ENCODE measurements at places on chromosomes 2 and 18.

- DNase-seq, result no peak
These were observed 8.0 kb downstream of the SP100 start for GRCh38 chr2:230423851-230424458.

- no peak for DNase-seq
These were observed 73.6 kb upstream of the CYP1B1 start for GRCh38 chr2:38149531-38149930.

DNA sequence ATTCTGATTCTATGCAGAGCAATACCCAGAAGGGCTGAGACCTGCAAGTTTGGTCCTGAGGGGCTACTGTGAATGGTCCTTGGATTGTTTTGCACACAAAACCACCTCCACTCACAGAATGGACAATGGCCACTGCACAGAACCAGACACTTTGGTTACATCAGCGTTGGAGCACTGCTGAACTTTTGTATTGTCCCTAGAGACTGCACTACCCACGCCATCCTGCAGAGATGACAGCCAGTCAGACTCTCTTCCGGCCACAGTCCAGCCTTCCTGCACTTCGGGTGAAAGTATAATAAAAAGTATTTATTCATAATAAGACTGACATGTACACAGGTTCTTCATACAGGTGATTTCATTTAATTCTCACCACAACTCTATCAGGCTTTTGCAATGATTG, 35.7 kb downstream of the CELF4 start:
- no peak for DNase-seq

DNA sequence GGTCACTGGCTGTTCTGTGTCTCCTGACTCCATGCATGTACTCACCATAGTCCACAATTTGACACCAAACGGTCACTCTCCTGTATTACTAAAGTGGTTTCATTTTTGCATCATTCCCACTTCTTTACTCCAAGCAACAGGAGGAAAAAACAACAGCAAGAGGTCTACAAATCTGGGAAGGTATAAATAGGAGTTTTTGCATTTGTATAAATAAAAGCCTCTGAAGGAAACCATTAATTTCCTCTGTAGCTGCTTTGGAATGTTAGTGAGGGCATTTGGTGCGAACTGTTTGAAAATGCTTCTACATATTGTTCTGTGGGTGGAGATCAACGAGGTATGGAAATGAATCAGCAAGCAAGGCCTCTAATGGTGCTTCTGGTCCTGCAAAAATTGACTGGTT, 148.5 kb upstream of the DLX2 start:
- no peak for DNase-seq

GRCh38 chr18:59311631-59312030, 6.8 kb downstream of the CPLX4 start:
- DNase-seq, result no peak

DNA sequence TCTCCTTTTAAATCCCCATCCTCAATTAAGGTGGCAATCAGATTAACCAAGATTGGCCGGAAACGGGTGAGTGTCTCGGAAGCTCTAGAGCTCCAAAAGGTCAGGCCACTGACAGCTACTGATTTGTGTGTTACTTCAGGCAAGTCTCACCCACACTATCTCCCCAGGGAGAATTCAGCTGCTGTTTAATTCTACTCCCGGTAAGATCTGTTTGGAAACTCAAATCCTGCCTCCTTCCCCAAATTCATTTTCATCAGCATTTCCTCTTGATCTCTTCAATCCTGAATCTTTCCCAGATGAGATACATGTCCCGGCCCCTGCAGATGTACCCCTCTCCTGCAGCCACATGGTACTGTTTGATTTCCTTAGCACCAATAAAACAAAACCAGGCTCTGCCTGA, 34.9 kb downstream of the EFR3B start:
- no peak for DNase-seq

DNA sequence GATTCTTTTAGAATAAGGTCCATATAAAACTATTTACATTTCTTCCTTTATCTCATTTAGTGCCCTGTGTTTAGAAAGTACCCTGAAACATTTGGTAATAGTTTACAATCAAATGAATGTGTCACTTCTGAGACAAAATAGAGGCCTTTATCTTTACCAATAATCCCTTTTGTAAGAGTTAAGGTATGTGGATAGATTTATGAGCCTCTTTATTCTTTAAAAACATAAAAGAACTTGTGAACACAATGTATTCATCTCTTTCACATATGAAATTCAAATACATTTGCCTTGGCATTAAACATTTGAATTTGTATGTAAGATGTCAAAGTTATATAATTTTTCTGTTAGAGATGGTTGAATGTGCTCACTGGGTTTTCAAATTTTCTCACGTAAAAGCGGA, 180.5 kb upstream of the CWC22 start:
- DNase-seq, result no peak

DNA sequence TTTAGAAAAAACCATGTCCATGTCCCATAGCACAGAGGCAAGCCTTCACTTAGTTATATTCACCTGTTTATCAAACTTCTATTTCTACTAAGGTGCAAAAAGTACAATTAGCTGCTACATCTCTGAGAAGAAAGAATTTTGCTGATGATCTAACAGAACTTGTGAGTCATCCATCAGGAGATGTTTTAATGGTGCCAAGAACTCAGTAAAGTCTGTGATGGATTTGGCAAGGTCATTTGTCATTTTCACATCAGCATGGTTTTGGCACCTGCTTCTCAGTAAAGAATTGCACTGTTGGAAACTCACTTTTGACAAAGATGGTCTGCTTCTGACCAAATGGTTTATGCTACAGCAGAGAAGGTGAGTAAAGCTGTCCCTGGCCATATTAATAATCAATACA, 195.7 kb upstream of the TMEFF2 start:
- no peak for DNase-seq

DNA sequence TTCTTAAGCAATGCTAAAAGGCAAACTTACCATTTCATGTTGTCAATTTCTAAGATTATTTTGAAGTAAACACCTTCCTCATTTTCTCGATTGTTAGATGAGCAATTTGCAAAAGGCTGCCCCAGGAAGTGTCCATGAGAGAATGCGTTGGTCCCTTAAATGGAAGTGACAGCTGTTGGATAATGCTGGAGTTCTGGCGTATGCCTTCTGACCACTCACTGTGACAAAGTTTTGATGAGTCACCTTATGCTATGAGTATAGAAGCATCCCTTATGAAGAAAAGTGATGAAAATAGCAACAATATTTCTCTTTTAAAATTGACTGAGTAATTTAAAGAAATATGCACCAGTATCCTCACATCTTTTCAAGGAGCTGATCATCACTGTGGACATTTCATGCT, 1497.5 kb downstream of the DPP10 start:
- DNase-seq, result no peak

DNA sequence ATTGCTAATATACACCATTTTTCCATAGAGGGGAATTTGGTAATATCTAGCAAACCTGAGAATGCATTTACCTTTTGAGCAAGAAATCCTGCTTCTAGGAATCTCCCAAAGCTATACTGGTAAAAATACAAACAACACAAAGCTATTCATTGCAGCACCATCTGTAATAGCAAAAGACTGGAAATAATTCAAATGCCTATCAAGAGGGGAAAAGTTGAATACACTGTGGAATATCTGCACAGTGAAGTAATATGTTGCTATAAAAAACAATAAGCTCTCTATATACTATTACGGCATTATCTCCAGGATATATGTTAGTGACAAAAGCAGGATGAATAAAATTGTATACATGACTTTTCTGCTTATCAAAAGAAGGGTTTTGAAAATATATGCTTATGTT, 112.3 kb upstream of the CHAC2 start:
- DNase-seq, result no peak

- DNase-seq, result no peak
These were observed 490.8 kb upstream of the PIK3C3 start for GRCh38 chr18:41464278-41464677.

- DNase-seq, result no peak
These were observed 42.4 kb downstream of the MEIS1 start for GRCh38 chr2:66477135-66477842.

DNA sequence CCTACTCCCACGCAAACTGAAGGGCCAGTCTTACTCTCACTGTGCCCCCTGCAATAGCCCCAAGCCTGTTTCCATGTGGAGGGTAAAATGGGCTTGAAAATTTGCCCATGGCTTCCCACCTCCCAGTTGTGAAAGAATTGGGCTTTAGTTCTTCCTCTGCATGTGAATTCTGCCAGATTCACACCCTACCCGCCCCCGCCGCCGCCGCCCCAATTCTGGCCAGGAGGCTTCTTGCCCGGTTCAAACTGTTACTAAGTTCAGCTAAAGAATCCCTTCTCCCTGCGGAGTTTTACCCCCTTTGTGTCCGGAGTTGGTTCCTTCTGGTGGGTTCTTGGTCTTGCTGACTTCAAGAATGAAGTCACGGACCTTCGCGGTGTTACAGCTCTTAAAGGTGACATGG, 25.5 kb upstream of the SAP130 start:
- no peak for DNase-seq

- DNase-seq, result no peak
These were observed 545.4 kb upstream of the ZEB2 start for GRCh38 chr2:145065342-145065741.

- no peak for DNase-seq
These were observed 633.5 kb downstream of the DCDC2C start for GRCh38 chr2:4336864-4337263.

DNA sequence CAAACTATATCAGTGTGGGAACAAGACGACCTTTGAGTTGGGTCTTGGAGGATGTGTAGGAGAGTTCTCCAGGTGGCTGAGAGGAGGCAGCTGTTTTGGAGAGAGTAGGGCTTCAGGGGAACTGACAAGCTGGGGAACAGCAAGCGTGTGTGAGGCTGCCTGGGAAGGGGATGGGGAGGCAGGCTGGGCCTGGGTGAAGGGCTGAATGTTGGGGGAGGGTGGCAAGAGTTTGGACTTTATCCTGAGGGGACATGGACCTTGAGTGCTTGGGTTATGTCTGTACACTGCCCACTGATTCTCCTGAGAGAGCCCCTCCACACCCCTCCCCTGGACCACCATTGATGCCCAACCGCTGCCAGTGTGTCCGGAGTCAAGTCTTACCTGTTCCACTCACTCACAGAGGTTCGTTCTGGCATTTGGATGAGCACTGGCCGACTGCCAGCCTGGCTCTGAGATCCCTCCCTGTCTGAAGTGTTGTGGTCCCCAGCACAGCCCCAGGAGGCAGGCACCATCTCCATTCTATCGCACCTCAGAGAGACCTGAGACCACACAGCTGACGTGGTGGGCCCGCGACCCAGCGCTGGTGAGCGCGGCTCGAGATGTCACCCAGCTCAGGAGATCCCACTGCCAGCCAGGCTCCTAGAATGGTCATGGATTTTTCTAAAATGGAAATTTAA, 59.5 kb downstream of the DCDC2C start:
- DNase-seq, result no peak
